ENCODE measurements at places on chromosomes 6 and 20.
A peak's percentile ranks its signal among the peaks of the same experiment; 100 is the strongest.

DNA sequence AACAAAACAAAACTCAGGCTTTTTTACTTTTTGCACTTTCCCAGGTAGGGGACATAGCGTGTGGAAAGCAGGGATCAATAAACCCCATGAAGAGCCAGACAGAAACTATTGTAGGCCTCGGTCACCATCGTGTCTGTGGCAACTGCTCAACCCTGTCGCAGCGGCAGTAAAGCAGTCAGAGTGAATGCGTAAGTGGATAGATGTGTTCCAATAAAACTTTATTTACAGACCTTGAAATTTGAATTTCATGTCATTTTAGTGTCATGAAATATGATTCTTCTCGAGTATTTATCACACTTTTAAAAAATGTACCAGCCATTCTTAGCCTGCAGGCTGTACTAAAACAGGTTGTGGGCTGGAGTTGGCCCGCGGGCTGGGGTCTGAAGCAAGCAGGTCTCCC is 14.5 kb downstream of the BMP7 start:
- ATAC-seq: no peak

DNA sequence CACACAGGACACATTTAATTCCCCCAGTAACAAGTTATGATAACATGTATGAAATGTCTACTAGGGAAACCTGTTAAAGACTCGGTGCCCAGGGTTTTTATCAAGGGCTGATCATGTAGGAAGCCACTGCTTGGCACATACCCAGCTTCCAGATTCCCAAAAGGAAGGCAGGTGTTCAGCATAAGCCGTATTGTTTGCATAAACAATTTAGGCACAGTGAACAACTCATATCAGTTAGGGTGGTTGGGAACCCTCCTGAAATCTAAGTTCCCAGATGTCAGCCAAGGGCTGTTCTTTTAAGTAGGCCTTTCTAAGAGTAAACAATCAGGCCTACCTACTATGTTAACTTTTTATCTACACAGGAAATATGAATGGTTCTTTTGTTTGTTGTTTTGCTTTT is 74.1 kb downstream of the ASXL1 start:
- ATAC-seq: no peak

- no peak for ATAC-seq
These were observed 104.8 kb downstream of the GMDS start for GRCh38 chr6:2140438-2141128.

DNA sequence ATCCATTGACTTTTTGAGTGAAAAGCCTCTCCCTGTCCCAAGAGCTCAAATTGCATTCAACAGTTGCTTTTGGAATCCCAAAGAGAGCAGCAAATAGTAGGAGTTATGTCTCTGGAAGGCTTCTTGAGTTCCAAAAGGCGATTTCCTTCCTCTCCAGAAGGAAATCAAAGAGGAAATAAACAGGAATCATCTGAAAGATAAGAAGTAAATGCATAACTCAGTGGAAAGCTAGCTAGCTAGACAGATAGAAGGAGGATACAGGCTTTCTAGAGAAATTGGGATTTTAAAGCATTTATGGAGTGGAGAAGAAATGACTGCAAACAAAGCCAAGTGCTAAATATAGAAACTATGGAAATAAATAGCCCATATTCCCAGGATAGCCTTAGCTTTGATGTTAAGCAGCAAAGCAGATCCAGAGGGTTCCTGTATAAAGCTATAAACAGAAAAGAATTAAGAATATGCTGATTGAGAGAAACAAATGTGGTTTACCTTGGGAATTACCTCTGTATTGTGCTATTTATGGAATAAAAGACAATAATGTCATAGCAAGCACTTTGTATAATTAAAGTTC is 214.7 kb downstream of the PLCB1 start:
- no peak for ATAC-seq

- ATAC-seq: no peak
These were observed 28.1 kb upstream of the ASXL1 start for GRCh38 chr20:32329817-32330554.

GRCh38 chr6:164178679-164179332 is 764.3 kb downstream of the QKI start:
- ATAC-seq: no peak

- ATAC-seq: no peak
These were observed 1.2 kb upstream of the ADGRF1 start for GRCh38 chr6:47043286-47043685.

GRCh38 chr6:54289426-54289825 is 18.8 kb upstream of the TINAG start:
- ATAC-seq: no peak

- peak; percentile 75 for ATAC-seq
These were observed 13.9 kb upstream of the CD93 start for GRCh38 chr20:23099791-23100719.

DNA sequence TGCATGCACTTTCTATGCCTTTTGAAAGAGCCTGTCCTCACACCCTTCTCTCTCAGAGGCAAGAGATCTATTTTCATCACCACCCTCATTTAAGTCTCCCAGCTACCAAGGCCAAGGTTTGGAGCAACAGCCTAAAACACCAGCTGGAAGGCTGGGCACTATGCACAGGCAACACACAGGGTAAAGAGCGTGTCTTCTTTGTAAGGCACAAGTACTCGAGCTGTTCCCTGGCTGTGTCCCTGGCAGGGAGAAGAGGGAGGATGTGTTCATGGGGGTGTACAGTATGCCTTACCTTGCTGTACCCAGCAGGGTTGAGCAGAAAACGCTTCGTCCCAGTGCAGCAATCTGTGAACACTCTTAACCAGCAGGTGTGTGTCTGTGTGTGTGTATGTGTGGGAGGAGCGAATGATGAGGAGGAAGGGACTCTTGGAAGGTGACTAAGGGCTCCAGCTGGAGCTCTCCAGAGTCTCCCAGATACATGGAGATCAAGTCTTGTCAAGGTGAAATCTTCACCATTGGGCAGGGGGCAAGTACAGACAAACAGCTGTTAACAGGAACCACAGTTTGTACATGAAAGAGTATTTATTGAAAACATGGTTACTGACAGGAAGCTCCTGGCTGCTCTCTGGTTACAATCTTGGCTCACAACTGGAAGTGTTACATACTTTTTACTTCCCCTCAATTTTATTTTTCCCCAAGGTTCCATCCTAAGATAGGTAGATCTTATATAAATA is 40.8 kb downstream of the ELMO2 start:
- ATAC-seq: no peak

DNA sequence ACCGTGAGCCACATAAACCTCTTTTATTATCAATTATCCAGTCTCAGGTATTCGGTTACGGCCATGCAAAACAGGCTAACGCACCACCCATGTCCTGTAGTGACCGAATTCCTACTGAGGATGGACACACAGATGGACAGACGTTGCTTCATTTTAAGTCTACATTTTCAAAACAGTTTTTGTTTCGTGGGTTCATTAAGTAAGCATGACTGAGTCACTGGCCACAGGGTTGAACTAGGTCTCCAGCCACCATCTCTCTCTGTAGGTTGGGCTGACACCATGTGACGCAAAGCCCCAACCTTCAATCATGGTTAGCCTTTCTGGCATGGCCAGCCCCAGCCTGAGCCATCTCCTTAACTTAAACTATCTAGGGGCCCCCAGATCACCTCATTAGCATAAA is 110.0 kb upstream of the SLC22A23 start:
- ATAC-seq: no peak

DNA sequence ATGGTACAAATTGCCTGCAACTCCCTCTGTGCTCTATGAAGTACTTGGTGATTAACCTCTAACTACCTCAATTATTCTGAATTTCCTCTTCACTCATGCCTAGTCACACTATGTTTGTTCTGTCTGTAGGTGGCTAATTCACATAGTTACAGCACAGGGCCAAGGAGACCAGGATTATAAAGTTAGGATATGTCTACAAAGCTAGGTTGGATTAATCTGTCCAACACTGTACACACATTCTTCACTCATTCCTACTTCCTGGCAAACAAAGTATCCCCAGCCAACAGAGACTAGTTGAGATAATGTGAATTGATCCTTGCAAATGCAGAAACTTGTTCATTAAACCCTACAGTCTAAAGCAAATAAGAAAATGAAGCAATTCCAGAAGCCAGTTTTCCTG is 269.8 kb downstream of the HACE1 start:
- no peak for ATAC-seq

DNA sequence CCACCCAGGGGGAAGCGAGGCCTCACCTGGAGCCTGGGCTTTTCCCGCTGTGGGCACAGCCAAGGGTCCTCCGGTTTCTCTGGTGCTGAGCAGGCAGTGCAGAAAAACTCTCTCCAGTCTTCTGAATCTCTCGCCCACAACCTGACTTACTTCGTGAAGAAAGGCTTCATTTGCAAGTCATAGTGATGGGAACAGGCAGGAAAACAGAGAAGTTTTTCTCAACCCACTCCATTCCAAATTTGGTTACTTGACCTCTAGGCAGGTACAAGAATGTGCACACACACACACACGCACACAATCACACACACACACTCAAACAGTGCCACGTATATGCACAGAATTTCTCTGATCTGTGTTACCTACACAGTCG is 524.5 kb downstream of the CD83 start:
- ATAC-seq: no peak

DNA sequence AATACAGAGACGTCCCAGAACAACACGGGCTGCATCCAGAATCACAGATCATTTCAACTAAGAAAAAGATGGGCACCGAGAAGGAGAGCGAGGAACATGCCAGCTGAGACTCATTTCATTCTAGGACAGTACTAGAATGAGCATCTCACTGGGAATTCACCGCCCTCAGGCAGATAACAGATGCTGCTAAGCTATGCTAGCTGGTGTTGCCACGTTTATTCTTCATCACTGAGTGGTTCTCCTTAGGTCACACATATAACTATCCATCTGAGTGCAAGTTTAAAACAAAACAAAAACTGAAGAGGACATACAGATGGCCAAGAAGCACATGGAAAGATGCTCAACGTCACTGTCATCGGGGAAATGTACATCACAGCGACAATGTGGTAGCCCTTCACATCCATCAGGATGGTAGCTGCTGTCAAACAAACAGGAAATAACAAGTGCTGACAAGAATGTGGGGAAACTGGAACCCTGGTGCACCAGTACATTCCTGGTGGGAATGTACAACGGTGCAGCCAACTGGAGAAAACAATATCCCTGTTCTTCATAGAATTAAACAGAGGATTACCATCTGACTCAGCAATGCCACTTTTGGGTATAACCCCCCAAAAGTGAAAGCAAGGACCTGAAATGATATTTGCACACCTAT is 97.6 kb downstream of the SLC22A23 start:
- no peak for ATAC-seq

DNA sequence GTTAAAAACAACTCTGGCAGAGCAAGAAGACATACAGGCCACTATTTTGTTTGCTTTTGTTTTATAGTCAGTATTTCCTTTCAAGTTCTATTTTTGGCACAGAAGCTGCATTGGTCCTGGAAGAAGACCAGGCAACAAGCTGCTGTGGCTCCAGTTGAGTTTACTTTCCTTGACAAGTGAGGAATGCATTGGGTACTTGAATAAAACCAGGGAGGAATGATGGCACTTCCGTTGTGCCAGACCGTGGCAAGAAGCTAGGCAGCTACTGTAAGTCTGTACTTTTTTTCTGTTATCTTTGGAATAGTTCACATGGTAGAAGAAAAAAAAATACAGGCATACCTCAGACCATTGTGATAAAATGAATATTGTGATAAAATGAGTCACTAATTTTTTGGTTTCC is 66.3 kb downstream of the NCOA3 start:
- no peak for ATAC-seq

- no peak for ATAC-seq
These were observed 53.8 kb downstream of the ABHD12 start for GRCh38 chr20:25336561-25337422.
